ENCODE measurements at places on chromosomes 13 and 19.

DNA sequence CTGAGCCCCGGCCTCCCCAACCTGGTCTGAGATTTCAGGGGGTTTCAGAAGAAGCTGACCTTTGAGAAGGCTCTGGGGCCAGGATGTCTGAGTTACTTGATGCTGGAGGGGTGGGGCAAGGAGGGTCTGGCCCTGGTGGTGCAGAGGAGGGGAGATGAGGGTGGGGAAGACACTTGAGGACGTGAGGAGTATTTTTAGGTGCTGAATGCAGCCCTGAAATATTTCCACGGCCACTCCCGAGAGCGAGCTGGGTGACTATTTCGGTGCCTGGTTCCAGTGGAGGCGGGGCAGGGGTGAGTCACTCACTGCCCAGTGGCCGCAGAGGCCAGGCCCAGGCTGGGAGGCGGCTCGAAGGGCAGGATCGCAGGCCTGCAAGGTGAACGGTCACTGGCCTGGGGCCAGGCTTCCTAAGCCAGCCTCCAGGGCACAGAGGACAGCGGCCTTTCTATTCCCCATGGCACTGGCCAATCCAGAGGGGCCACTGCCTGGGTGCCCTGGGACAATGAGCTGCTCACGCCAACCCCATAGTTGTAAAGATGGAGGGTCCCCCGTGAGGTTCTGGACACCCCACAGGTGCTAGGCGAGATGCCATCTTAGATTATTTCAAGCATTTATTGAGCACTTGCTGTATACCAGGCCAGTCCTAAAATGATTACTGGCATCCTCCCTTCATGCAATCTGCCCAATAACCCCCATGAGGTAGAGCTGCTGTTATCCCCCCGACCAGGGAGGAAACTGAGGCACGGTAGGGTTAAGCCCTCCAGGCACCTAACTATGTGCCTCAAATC lies 19.7 kb upstream of the JUND start:
- DNase-seq: no peak

- no peak for DNase-seq
Measured at GRCh38 chr19:43609872-43610271, 2.0 kb upstream of the SRRM5 start.

GRCh38 chr19:52898101-52898500 lies 666 bp upstream of the ZNF320 start:
- DNase-seq: no peak

- DNase-seq: peak; percentile 94
Measured at GRCh38 chr19:37817180-37817981, 38.0 kb upstream of the ZNF573 start.
